ENCODE measurements at places on chromosomes 2 and 18.
A peak's percentile ranks its signal among the peaks of the same experiment; 100 is the strongest.

DNA sequence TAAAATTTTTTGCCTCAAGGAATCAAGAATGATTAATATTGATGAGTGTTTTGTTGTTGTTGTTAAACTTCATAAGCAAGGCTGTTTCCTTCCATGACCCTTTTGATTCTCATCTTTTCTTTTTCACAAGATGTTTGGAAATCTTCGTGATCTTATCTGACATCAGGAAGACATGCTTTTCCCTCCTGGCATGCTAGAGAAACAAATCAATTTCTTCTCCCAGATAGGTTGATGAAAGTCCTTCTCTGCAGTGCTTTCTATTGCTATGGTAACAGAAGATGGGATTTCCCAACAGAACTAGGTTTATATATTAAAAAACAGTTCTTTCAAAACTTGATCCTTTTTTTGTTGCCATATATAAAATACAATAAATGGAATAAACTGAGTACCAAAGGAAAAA is 85.2 kb downstream of the EML6 start:
- DNase-seq: no peak

GRCh38 chr2:174198846-174199564 is 49.3 kb downstream of the OLA1 start:
- DNase-seq: no peak

GRCh38 chr2:28930205-28930604 is 35.7 kb downstream of the WDR43 start:
- DNase-seq: no peak

GRCh38 chr2:38200598-38200997 is 124.6 kb upstream of the CYP1B1 start:
- no peak for DNase-seq

GRCh38 chr2:180553094-180553715 is 427.2 kb upstream of the UBE2E3 start:
- DNase-seq: no peak

DNA sequence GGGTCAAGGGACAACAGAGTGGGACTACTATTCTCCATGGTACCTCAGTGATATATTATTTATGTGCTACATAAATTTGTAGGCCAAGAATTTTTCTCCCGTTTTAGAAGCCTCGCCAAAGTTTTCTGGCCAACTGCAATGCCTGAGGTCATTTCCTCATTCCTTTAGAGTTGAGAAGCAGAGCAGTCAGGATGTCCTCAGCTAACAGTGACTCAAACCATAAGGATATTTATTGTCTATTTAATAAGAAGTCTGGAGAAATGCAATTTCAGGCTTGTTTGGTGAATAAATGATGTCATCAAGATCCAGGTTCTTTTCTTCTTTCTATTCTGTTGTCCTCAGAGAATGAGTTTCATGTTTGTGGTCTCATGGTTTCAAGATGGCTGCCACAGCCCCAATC is 91.0 kb downstream of the ADCYAP1 start:
- DNase-seq: no peak

GRCh38 chr2:135650721-135651120 is 90.9 kb upstream of the UBXN4 start:
- DNase-seq: no peak

DNA sequence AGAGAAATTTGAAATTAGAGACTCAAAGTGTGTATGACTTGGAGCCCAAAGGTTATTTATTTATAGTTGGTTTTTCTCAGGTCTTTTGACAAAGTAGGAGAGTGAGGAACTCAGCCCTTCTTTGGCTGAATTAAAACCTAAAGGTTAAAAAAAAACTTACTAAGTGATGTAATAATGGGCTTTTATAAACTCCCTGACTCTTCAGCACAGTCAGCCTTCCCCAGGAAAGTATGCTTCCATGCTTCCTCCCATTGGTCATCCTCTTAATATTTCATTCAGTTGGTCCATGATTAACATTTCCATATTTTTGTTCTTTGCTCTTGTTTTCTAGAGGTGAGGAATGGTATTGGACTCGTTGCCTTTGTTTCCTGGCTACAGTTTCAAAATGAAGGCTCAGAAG is 7.2 kb downstream of the ARPC2 start:
- DNase-seq: no peak

DNA sequence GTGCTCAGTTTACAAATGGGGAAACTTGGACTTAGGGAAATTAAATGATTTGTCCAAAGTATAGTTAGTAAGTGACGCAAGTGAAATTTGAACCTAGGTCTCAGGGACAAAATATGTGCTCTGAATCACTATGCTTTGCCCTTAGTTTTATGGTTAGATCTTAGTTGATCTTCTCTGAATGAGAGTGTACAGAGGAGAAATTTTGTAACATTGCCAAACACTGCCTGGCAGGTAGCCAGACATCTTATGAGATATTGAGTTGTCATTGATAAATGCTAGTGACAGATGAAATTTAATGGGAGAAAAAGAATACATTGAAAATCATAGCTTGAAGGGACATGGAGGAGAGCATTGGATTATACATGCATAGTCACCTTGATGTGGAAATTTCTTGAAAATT is 91.4 kb downstream of the GALNT1 start:
- no peak for DNase-seq

GRCh38 chr2:176101216-176101830 is 1.7 kb downstream of the HOXD12 start:
- DNase-seq: no peak

DNA sequence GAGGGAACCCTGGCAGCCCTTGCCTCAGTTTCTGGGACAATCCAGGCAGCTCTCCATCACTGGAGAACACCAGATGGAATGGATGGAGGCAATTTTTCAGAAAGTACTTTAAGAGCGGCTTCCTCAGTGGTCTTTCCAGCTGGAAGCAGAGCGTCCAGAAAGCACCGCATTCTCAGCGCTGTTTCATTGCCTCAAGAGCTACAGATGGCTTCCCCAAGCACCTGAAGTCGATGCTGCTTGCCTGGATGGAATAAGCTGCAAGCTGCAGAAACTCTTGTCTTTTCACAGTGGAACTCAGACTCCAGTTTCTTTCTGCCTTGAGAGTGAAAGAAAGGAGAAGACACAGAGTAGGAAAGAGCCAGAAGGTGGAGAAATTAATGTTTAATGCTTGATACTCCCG is 766.9 kb downstream of the TDRD15 start:
- no peak for DNase-seq

DNA sequence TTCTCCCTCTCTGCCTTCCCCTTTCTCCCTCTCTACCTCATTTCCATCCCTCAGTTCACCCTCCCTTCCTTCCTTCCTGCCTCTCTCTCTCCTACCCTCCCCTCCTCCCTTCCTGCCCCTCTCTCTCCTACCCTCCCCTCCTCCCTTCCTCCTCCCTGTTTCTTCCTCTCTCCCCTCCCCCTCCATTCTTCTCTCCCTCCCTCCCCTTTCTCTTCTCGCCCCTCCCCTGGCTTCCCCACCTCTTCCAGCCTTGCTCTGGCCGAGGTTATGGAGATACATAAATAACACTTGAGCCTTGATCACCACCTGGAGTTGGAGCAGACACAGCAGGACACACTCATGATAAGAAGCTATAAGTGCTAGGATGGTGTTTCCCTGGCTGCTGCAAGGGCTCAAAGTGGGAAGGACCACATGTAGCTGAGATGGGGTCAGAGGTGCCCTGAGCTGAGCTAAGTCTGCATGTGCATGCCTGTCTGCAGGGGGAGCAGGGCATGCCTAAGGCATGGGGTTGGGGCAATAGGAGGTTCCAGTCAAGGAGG is 326.1 kb upstream of the HS6ST1 start:
- no peak for DNase-seq

- no peak for DNase-seq
Observed at GRCh38 chr2:83342860-83343329, 1116.2 kb downstream of the SUCLG1 start.

- DNase-seq: no peak
Observed at GRCh38 chr2:129907256-129907998, 72.0 kb upstream of the RAB6C start.

DNA sequence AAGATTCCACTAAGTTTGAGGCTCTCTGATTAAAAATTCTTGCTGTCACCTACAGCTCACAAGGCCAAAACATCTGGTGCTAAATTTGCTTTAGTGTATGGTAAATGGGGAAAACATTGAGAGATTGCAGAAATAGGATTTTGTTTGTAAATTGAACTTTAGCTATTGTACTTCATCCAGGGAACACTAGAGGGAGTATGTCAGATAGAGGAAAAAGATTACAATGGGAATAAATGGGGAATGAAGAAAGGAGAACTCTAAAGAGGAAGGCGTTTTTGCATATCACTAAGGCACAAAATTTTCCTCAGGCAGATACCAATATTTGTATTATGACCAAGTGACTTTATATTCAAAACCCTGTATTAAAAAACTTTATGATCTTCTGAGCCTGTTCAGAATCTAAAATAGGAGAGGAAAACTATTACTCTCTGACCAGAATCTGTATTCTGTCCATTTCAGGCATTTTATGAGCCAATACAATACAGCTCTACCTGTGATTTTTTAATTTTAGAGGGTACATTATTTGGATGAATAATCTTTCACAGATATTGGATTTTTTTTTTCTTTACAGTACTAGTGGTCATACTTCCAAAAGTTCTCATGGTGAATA is 52.3 kb upstream of the ITGB6 start:
- DNase-seq: no peak

- no peak for DNase-seq
Observed at GRCh38 chr2:231936491-231936890, 10.3 kb upstream of the NPPC start.

DNA sequence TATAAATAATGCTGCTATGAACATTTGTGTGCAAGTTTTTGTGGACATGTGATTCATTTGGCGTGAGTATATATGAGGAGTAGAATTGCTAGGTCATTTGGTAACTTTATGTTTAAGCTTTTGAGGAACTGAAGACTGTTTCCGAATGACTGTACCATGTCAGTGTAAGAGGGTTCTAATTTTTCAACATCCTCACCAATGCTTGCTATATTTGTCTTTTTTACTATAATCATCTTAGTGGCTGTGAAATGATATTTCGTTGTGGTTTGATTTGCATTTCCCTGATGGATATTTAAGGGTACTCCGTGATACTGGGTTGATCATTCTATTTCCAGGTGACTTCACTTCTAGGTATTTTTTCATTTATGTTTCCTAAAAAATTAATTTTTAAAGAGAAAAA is 241.1 kb downstream of the BCL2 start:
- DNase-seq: no peak

GRCh38 chr2:96107708-96108065 is 8.7 kb downstream of the ADRA2B start:
- peak; percentile 6 for DNase-seq

- DNase-seq: no peak
Observed at GRCh38 chr2:52955079-52955478, 812.5 kb upstream of the CHAC2 start.

- DNase-seq: no peak
Observed at GRCh38 chr2:7060631-7061449, 143.6 kb downstream of the RNF144A start.

DNA sequence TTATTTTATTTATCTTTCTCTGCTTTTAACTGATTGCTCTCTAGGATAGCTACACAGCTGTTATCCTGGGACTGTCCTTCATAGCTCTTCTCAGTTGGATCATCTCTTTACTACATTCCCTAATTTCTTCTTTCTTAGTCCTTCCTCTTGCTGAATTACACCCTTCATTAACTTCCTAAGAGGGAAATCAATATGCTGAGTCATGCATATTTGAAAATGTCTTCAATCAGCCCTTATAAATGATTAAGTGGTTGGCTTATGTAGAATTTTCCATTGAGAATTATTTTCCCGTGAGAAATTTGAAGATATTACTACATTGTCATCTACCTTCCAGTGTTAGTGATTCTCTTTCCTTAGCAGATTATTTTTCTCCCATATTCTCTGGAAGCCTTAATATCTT is 214.2 kb downstream of the SOCS6 start:
- no peak for DNase-seq

- DNase-seq: no peak
Observed at GRCh38 chr2:9650119-9650821, 19.5 kb upstream of the YWHAQ start.

DNA sequence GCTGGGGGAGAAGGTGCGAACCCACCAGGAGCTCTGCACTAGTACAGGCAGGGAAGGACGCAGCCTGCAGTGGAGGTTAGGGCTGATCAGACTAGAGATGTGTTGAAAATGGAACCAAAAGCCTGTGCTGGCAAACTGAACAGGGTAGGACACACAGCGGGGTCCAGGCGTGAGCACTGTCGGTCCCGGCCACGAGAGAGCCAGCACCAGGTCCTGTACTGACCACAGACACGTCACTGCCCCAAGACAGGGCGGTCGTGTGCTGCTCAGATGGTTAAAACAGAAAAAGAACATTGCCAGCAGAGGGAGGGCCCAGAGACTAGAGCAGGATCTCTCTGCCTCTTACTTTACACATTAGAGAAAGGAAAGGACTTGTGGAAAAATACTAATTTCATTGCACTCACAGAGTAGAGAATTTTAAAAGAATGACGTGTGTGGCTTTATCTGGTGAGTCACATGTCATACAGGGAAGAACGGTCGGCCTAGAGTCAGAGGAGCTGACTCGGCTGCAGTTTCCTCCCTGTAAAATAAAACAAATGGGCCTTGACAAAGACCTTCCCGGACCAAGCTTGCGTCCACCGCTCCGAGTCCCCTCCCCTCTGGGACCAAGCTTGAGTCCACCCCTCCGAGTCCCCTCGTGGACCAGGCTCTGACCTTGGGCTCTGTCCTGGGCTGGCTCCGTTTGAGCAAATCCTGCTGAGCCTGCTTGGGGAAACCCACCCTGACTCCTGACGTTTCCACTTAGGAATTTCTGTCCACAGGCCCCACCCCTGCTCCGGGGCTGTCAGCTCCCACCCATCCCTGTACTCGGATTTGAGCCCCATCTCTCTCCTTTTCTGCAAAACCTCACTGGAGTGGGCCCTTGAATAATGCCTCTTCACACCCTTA is 16.7 kb upstream of the ADI1 start:
- peak; percentile 63 for DNase-seq

DNA sequence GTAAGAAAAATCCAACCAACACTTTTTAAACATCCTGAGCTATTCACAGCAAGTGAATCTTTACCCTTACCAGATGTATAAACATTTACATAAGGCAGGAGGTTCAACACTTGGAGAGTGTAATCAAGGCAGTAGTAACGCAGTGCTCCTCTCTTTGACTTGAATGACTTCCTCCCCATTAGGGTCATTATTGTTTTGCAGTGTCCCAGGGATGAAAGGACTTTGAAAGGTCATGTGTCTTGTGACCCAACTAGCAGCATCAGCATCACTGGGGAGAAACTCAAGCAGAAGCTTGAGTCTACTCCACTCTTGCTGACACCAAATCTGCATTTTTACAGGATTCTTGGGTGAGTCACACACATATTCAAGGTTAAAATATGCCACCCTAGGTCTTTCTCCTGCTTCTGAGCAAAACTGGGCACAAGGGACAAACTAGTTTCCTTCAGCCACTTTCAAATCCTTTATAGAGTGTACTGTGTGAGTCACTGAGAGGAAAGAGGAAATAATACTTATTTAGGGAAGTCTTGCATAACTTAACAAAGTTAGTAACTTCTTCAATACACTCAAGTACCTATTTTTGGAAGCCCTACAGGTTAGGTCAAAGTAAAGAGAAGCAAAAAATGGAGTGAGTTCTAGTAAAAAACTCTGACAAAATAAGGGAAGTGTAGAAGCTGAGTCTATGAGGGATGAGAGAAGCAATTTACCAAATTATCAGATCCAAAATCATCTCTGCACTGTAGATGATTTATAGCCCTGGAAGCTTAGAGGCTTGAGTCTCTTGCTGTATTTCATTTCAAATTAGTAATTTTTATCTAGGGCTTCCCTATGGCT is 51.0 kb upstream of the EML4 start:
- DNase-seq: no peak

Data from gastrocnemius medialis (tissue), 4 donors.